ENCODE measurements at places on chromosomes 5 and 9.

- peak; percentile 49 for DNase-seq
Measured at GRCh38 chr5:1294835-1295649, at the start of gene TERT. TSS of gene TERT (minus strand) at chr5:1295068. CDS start at chr5:1294989, 79 bp downstream.

- DNase-seq, result no peak
Measured at GRCh38 chr9:135002336-135002735, 84.6 kb upstream of the FCN1 start.

DNA sequence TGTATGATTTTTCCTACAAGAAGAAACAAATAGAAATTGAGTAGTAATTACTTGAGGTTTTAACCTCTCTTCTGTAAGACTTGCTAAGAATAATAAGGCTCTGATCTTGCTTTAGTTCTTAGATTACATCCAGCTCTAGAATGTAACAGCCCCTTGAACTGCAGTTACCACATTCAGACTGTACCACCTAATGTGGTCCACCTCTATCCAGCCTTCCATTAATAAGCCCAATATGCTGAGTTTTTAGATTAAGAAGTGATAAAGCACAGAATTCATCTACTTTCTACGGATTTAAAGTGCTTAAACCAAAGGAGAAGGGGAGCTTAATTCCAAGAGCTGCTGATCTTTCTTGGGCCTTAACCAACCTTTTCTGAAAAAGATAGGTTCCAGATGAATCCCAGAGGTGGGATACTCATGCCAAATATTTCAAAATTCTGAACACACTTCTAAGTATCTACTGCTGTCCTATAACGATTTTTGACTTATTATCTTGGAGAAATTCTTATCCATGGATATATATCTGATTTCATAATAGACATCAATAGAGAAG lies 131.5 kb downstream of the ZNF608 start:
- no peak for DNase-seq

DNA sequence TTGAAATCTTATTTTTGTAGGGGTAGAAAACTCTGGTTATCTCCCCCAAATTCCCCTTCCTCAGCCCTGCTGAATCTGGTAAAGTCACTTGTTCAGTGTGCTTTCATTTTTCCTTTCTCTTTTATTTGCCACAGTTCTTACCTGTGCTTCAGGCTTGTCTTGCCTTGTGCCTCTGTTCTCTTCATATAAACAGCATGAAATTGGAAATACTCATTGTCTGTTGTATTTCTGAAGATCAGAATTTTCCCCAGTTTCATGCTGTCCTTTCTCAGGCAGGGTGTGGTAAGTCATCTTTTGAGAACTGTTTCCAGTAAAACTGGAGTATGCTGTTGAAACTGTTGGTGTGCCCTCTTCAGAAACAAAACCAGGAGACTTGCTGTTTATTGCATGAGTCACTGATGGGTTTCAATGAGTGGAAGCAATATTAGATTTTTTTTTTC lies 7.0 kb downstream of the PAM start:
- DNase-seq, result no peak

- no peak for DNase-seq
Measured at GRCh38 chr5:102799017-102799416, 43.9 kb downstream of the PAM start.

- no peak for DNase-seq
Measured at GRCh38 chr9:23643656-23644258, 182.3 kb downstream of the ELAVL2 start.

GRCh38 chr9:122016744-122017143 lies 76.4 kb downstream of the TTLL11 start:
- DNase-seq, result no peak

Data from stimulated activated CD8-positive, alpha-beta memory T cell treated with anti-CD3 and anti-CD28 coated beads, Interleukin-4, amount 100 ng/mL, for 1 hour (primary cell).